ENCODE measurements at places on chromosomes 7 and 10.

DNA sequence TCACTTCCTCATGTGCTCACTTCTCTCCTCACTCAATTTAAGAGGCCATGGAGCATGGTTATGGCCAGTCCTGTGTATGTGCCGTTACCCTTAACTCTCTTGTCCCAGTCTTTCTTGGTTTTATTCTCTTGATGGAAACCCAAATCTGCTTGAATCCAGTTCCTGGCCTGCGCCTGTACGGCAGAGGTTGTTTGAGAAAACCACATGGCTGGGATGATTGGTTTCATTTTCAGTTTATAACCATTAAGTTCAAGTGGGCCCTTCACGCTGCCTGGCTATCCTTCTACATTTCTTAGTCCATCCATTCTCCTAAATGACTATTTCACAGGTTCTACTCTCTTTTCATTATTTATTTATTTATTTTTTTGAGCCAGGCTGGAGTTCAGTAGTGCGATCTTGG is 1.6 kb upstream of the ZNF239 start:
- no peak for DNase-seq

DNA sequence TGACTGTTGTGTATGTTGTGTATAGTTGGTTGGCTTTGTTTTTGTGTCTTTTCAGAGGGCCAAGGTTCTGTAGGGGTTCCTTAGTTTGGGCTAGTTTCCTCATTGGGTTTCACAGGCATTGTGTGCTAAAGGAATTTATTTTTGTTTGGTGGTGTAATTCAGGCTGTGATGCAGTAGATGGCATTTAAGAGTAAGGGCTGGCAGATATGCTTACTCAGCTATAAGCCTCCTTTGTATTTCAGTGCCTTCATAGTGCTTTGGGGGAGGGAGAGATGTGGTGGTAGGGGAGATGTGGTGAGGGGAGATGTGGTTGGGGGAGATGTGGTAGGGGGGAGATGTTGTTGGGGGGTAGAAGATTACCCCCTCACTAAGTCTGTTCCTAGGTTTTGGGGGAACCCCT is 91.7 kb downstream of the SLC25A40 start:
- DNase-seq = no peak

GRCh38 chr10:12187321-12187905 is 8.3 kb downstream of the NUDT5 start:
- no peak for DNase-seq

DNA sequence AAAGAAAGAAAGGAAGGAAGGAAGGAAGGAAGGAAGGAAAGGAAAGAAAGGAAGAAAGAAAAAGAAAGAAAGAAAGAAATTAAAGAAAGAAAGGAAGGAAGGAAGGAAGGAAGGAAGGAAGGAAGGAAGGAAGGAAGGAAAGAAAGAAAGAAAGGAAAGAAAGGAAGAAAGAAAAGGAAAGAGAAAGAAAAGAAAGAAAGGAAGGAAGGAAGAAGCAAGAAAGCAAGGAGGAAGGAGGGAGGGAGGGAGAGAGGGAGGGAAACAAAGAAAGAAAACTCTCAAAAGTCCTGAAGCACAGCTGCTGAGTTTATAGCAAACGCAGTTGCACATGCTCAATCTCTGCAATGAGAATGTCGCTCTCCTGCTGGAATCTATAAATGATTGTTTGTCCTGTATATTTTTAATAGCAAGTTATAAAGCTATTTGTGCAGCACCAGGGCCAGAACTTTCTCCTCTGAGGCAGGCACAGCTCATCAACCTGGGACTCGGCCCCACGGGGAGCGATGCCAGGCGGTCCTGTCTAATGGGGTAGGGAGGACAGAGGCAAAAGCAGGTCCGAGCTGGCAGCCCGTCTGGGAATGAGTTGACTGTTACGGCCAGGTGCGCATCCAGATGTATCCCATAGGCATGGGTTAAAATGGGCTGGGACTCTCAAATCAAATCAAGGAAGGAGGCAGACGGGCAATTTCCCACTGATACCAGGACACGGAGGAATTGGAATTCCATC is 118.0 kb upstream of the PFKP start:
- no peak for DNase-seq

DNA sequence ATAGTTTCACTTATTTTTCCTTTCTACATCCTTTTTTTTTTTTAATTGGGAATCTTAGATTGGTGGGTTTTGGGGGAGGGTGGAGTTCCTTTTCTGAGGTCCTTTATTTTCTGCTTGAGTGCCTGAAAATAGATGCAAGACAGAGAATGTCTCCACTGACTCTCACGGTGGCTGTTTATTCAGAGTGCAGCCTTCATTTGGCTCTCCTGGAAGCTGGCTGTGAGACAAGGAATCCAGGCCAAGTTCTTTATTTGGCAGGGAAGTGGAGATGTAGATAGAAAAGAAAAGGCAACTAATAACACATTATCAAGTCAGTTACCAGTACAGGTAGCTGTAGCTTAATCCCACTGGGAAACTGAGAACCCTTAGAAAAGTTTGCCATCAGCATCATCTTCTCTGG is 118.6 kb downstream of the CNTNAP2 start:
- no peak for DNase-seq

Data from suppressor macrophage treated with lipopolysaccharide for 4 hours (primary cell).